SHP77 treated with DMSO at 0.1 percent for 48 hours (cell line): ENCODE measurements at places on chromosomes 12 and 14.

DNA sequence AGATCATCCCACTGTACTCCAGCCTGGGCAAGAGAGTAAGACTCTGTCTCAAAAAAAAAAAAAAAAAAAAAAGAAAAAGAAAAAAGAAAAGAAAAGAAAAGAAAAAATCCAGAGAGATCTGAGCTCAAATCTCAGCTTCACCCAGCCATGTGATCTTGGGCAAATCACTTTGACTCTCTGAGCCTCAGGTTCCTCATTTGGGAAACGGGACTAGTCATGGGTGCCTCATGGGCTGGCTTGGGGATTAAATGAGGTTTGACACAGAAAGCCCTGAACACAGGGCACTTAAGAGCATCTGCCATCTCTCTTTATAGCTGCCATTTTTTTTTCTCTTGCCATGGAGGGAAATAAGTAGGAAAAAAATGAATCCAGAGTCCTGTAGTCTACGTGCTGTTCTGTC is 86.2 kb upstream of the MYL2 start:
- DNase-seq: no peak

- DNase-seq: no peak
Observed at GRCh38 chr14:89953602-89954001, 928 bp downstream of the EFCAB11 start.

DNA sequence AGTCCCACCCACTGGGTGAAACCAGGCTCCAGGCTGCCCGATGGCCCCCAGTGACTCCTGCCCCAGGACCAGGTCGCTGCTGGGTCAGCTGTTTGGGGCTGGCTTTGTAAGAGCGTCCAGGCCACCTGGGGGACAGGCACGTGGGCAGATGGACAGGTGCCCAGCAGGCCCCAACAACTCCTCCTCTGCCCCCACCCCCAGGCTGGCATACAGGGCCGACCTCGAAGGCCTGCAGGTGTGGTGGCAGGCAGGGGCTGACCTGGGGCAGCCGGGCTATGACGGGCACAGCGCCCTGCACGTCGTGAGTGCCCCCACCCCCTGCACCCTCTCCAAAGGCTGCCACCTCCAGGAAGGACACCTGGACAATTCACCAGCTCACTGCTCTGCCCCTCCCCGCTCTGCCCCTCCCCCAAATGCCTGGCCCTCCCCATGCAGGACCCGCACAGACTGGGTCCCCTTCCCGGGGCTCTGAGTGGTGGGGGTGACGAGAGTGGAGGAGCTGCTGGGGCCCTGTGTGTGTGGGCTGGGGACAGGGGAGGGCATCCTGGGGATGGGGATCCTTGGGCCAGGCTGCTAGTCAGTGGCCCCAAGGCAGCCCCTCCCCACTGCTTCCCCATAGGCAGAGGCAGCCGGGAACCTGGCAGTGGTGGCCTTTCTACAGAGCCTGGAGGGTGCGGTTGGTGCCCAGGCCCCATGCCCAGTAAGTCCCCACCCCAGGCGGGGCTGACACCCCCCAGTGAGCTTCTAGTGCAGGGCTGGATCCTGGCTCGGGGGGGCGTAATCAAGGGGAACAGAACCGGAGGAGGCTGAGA is 26.0 kb downstream of the ASPG start:
- DNase-seq: no peak

GRCh38 chr14:74486164-74486563 is 6.9 kb downstream of the NPC2 start:
- no peak for DNase-seq

- DNase-seq: peak; percentile 46
Observed at GRCh38 chr14:49971156-49972130, 78.6 kb downstream of the ARF6 start.

DNA sequence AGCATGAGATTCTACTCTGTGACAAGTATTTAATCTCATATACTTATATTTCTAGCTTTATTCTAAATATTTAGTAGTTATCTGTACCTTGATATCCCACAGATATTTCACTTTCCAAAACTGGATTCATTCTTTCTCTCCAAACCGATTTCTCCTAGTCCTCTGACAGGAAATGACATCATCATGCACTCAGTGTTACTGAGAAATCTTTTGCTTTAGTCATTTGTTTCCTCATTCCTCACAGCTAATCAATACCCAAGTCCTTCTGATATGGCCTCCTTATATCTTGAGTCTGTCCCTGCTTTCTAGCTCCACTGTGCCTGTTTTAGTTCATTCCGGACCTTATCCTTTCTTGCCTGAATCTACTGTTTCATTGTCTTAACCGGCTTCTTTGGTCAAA is 39.4 kb upstream of the E2F7 start:
- DNase-seq: no peak

DNA sequence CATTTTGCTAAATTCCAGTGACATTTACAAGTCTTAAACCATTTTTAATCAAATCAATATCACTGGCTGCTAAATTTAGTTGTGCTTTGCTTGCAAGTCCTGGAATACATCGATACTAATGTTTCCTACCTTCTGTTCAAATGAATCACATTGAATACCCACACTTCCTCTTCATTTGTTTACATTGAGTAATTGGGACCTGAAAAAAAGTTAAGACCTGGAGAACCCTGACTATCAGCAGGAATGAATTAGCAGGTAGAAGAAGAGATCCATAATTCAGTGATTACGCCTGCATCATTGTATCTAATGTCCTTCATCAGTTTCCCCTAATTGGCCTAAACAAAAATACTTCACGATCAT is 369.3 kb downstream of the ETNK1 start:
- DNase-seq: no peak

DNA sequence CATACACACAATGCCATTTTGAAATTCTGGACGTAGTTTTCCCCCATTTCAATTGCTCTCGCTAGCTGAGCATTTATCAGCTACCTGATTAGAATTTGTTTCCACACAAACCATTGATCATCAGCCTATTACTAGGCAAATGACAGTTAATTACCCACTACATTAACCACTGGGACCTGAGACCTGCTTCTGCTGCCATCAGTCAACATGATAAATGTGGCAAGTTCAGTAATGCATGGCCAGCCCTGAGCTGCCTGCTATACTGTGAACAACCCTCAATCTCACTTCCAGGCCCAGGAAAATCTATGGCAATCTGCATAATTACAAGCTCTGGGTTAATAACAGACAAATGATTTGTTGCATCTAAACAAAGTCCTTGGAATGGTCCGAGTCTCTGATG is 43.5 kb downstream of the LMO3 start:
- DNase-seq: no peak

DNA sequence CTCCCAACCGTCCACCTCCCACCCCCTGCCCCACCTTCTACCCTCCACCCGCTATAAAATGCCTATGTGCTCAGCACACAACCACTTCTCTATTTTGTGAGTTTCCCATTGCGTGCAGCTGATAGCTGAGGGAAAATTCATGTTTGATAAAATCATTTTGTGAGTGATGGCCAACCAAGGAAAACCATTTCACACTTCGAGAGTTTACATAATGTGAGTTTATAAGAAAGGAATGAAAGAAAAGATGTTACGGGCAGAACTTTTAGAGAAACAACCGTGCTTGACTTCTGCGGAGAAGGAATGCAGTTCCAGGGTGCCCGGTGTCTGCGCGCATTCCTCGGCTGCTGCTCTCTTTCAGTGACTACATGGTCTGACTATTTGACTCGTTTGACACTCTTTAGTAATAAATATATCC is 140.9 kb downstream of the EFCAB11 start:
- DNase-seq: no peak

DNA sequence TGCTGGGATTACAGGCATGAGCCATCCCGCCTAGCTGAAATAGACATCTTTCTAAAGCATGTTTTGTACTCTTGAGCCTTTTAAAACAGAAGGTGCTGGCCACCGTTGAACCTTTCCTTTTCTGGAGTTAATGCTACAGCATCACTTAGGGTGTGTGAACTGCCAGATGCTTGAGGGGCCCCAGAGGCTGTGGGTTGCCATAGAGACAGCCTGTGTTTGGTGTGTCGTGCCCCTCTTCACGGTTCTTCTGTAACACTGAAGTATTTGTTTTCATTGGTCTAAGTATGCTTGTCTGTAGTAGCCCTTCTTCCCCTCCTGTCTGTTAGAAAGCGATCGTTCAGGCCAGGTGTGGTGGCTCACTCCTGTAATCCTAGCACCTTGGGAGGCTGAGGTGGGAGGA is 30.8 kb downstream of the PLEKHG3 start:
- DNase-seq: no peak

DNA sequence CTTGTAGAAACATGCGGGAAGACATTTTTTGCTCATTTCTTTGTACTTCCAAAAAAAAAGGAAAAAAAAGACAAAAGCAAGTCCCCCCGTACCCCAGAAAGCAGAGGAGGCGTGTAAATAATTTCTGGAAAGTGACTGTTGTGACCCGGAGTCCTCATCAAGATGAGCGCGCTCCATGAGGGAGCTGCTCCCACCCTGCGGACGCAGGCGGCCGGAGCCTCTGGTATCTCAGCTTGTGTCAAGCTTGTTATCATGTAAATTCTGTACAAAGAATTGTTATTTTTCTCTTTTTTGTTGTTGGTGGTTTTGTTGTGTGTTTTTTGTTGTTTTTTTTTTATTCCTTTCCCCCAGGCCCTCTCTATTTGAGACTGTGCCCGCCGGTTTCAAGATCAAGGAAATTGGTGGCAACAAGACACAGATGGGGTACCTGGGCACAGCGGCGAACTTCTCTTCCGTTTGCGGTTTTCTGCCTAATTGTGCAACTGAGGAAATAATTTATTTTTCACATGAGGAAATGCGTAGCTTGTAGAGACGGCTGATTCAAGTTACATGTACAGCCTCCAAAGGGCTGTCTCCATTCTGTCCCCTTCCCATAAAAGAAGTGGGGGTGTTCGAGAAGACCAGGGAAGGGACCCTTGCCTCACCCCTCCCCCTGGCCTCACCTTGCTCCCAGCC is 27.0 kb downstream of the HPD start:
- no peak for DNase-seq

GRCh38 chr12:98418357-98419075 is 96.9 kb upstream of the TMPO start:
- no peak for DNase-seq

DNA sequence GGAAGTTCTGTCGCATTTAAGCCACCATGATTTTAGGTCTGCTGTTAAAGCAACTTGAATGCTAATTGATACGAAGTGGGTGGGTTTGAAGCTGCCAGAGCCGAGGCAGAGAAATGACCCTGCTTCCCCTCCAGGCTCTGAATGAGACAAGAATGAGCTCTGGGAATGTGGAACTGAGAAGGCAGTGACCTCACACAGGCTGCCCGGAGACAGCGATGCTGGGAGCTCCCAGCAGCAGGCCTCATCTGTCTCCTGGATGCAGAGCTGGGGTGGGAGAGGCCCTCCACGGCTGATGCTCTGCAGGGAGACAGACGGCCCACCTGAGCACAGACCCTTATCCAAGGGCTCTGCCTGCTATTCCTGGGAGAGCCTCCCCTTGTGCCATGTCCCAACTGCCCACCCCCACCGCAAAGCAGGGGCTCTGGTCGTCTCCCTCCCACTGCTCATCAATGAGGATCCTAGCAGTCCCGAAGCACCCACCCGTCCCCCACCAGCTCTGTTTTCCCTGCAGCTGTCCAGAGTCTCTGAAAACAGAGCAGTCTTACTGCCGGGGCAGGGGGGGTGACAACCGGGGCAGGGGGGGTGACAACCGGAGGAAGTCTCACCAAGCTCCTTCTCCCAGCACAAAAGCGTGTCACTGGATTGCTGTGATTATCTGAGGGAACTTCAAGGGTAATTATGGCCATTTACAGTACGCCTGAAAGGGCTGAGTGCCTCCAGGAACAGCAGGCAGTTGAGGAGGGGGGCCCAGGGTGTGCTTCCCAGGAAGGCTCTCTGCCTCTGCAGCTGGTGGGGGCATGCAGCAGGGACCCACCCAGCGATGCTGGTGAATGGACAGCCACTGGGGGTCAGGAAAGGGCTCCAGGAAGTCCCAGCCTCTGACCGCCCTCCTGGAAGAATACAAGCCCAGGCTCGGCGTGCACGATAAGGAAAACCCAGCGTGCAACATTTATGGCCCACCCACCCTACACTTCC is 67.8 kb downstream of the CHGA start:
- DNase-seq: no peak

DNA sequence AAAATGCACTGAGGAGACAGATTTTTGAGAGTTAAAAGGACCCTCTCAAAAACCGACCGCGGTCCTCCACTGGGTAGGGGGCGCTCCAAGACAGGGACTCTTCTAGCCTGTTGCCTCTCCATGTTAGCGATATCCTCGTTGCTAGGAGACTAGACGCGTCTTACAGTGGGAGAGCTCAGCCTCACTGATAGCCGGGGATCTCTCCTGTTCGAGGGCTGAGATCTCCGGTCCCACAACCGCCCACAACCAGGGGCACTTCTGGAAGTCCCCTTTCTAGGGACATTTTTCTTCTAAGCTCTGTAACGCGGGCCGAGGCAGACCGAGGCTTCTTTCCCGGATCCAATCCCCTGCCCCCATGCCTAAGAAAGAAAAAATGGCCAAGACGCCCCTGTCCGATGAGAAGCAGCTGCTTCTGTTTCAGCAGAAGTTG is 21.3 kb downstream of the FKBP11 start:
- peak; percentile 62 for DNase-seq

GRCh38 chr12:122137229-122137628 is 36.8 kb downstream of the IL31 start:
- DNase-seq: no peak

DNA sequence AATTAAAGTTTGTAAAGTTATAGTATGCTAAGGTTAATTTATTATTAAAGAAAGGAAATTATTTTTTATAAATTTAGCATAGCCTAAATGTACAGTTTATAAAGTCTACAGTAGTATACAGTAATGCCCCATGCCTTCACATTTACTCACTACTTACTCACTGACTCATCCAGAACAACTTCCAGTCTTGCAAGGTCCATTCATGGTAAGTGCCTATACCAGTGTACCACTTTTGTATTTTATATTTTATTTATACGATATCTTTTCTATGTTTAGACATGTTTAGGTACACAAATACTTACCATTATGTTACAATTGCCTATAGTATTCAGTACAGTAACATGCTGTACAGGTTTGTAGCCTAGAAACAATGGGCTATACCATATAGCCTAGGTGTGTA is 95.1 kb upstream of the GRIN2B start:
- DNase-seq: no peak

- DNase-seq: peak; percentile 84
Observed at GRCh38 chr14:33938131-33938949, 12.5 kb downstream of the EGLN3 start.

- no peak for DNase-seq
Observed at GRCh38 chr12:116276652-116277466, 634 bp downstream of the MED13L start.

GRCh38 chr12:108371801-108372344 is 32.8 kb upstream of the CMKLR1 start:
- DNase-seq: no peak

GRCh38 chr12:6451348-6452244 is at the start of gene TAPBPL:
Gene TAPBPL, plus strand, starts transcription at chr12:6452042. Its CDS starts 207 bp downstream, at chr12:6452249.
- peak; percentile 67 for DNase-seq

- DNase-seq: no peak
Observed at GRCh38 chr12:1650260-1650977, 21.4 kb downstream of the WNT5B start.

- no peak for DNase-seq
Observed at GRCh38 chr14:30558362-30558674, 640 bp upstream of the G2E3 start.

GRCh38 chr12:89363084-89363483 is 10.8 kb upstream of the DUSP6 start:
- no peak for DNase-seq

- DNase-seq: no peak
Observed at GRCh38 chr12:56529656-56530055, 8.0 kb downstream of the RBMS2 start.
